ENCODE measurements at places on chromosomes 3 and 15.

GRCh38 chr3:31053299-31053698, 158.8 kb upstream of the GADL1 start:
- no peak for DNase-seq

GRCh38 chr15:41494922-41495735, 1.5 kb downstream of the ITPKA start:
- no peak for DNase-seq

DNA sequence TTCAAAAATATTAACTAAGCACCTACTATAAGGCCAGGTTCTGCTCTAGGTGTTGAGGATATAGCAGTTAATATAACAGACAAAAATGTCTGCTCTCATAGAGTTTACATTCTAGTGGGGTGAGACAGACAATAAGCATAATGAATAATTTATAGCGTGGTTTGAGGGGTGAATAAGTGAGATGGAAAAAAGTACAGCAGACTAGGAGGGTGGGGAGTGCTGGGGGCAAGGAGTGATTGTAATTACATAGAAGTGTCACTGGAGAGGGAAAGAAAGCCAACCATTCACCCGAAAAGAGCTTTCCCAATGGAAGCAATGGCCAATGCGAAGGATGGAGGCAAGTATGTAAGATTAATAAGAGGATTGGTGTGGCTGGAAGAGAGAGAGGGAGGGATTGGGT, 552.9 kb upstream of the KCNMB2 start:
- no peak for DNase-seq

- no peak for DNase-seq
Measured at GRCh38 chr3:110180733-110181132, 843.4 kb upstream of the DPPA4 start.

DNA sequence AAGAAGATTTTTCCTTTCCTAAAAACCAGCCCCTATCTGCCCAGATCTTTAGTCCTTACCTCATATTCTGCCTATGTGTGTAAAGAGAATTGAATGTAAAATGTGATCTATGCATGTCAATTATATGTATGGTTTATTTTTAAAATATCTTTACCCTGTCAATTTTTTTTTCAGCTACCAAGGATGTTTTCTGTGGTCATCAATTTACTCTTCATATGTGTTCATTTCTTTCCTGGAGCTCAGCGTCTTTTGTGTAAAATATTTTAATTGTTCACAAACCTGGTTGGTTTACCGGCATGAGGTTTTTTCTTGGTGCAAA, 1.7 kb upstream of the NR2F2 start:
- DNase-seq, result no peak

DNA sequence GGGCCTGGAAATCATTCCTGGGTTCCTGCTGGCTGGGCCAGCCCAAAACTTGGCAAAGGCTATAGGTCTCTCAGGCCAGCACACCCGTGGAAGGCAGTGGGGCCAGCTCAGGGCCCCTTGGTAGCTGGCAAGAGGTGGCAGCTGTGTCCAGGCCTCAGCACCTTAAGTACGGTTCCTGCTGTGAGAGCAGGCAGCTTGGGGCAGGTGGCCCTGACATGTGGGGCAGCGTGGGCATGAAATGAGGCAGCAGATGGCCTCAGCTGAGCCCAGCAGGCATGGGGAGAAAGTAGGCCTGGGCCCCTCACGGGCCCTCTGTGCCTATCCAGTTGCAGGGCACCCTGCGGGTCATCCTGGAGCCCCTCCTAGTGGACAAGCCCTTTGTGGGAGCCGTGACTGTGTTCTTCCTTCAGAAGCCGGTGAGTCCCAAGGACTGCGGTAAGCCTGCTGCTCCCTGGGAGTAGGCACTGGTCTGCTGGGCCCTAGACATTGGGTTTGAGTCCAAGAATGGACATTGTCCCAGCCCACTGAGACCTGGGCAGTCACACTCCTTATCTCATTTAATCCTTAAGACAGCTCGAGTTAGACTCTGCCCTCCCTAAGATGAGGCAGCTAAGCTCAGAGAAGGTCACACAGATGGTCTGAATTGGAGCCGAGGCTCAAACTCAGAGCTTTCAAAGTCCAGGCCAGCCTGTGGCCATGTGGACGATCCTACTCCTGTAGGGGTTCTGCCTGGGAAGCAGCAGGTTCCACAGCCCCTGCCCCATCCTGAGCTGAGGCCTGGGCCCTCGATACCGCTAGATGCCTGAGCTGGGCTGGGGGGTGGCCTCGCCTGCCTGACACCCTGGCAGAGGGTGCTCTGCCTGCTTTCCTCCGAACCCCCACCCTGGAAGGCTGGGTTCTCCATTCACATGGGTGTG, 25.5 kb downstream of the ESYT3 start:
- DNase-seq, result no peak

- no peak for DNase-seq
Measured at GRCh38 chr15:83174891-83175290, 32.7 kb downstream of the HDGFL3 start.

DNA sequence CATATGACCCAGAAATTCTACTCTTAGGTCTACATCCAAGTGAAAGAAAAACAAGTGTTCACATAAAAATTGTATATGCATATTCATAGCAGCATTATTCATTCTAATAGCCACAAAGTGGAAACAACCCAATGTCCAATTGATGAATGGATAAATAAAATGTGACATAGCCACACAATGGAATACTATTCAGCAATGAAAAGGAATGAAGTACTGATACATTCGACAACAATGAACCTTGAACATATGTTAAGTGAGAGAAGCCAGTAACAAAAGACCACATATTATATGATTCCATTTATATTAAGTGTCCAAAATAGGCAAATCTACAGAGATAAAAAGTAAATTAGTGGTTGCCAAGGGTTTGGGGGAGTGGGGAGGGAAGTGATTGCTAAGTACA, 70.2 kb upstream of the ACTC1 start:
- no peak for DNase-seq

DNA sequence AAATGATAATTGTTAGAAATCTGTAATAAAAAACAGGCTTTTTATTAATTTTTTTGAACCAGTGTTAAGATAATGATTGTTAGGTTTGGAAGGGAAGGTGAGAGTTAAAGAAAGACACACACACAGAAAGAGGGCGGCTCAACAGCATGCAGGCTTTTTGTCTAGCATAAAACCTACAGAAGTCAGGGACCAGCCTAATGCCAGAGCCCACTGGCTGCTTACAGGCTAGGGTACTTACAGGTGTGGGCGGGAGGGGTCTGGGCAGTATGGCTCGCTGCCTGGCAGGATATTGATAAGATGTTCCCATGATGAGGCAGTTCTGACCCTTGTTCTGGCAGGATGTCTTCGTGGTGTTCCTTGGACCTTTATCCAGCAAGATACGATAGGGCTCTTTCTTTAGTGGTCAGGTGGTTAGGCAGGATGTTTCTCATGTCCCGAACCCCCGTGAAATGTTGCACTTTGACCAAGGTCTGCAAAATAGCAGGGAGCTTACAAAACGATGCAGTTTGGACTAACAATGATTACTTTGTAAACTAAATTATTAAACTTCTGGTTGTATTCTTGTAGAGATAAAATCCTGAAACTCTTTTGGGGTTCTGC, 84.7 kb downstream of the DCUN1D1 start:
- DNase-seq, result no peak

DNA sequence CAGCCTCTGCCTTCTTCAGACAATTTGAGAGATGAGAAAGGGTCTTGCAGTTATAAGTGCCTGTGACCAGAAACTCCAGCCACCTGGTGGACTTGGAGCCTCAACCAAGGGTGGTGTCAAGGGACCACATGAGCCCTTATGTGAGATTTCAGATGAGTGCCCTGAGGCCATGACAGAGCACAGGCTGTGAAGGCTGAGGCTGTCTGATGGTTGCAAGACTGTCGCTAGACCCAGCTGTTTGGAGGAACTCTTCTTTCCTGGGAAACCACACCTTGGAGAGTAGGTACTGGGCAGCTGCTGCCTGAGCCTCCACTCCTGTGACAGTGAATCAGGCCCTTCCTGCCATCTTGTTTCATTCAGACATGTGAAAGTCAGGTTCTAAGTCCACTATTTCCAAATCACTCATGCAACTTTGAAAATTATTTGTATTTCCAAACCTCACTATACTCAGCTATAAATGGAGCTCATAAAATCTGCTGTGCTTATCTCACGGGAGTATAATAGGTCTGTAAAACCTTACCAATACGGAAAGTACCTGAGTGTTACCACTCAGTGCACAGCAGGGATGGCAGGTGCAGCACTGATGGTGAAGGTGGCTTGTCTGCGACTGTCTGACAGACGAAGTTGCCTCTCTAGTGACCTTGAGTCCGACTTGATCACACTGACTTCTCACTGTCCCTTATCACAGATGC, 99.4 kb downstream of the RPL39L start:
- DNase-seq, result no peak

- DNase-seq, result peak; percentile 4
Measured at GRCh38 chr3:111173328-111173900, 101.8 kb downstream of the NECTIN3 start.

DNA sequence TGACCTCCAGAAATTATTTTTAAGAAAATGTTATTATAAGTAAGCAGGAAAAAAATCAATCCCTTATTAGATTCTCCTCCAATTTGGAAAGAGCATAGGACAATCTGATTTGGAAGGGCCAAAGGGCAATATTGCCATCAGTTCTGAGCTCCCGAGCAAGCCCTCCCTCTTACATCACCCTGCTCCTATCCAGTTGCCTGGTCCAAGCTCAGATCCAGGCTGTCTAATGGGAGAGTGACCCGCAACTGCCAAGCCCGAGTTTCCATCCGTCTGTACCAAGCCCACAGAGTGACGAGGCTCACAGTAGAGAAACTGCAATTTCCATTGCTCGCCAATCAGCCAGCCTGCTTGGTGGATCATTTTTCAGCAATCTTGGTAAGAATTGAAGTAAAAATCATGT, 187.7 kb downstream of the MEX3B start:
- no peak for DNase-seq

GRCh38 chr3:136146981-136147729, 49.0 kb downstream of the MSL2 start:
- DNase-seq, result no peak

- DNase-seq, result no peak
Measured at GRCh38 chr3:64684715-64685261, 3.0 kb downstream of the ADAMTS9 start.

GRCh38 chr3:106628407-106628806, 748.8 kb upstream of the CCDC54 start:
- DNase-seq, result no peak

- no peak for DNase-seq
Measured at GRCh38 chr3:178749471-178749870, 213.2 kb downstream of the KCNMB2 start.

DNA sequence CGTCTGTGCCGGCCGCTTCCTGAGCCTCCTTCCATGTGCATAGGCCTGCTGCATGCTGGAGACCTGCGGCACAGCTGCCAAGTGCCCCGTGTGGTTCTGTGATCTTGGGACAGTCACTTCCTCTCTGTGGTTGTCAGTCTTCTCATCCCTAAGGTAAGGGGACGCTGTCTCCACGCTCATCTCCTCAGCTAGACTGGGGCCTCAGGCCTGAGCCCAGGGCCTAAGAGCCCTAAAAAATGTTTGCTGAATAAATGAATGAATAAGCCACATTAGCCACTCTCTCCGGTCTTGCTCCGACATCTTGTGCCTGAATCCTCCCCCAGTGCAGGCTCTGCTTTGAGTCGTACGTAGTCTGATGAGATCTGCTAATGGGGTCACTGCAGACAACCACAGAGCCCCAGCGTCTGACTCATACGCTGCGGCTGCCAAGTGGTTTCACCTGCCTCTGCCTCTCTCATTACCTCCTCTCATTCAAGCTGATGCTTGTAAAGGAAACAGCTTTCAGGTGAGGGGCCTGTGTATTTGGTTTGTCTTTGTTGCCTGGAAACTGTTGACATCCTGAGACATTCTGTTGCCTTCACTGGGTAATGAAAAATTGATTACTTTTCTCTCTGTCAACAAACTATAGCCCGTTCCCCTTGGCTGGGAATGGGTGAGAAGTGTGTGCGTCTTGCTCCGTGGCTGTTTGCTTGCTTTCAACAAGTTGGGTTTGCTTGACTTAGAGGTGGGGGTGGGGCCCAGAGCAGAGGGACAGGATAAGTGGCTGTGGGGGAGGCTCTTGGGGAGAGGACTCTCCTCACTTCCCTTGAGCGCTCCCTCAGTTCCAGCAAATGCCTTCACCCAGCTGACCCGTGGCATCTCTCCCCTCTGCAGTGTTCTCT, 15.9 kb downstream of the RPLP1 start:
- peak; percentile 82 for DNase-seq

- no peak for DNase-seq
Measured at GRCh38 chr3:25849641-25850385, 59.9 kb downstream of the OXSM start.

DNA sequence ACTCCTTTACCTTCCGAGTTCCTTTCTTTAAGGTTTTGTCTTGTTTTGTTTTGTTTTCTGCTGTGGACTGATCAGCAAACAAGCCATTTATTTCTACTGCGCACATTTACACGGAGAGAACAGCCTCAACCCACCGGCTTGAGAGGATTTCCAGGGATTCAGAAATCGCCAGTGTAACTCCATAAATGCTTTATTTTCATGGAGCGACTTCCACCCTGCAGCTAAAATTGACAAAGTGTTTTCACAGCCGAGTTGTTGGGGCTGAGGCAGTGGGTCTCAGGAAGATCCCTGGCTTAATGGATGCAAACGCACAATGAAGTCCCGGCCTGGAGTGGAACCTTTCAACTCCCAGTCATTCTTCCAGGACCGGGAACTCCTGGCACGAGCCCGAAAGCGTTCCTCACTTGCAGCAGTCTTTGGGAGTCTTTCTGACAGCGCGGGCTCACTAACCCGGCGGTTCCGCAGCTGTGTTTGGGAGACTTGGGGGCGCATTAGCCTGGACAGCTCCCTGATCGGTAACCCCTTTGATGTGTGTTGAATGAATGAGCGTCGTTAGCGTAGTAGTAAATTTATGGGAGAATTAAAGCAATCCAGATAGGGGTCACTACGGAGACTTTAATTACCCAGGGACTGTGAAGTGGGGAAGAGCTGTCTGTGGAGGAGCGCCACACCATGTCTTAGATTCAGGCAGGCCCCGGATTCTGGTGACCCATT, 785 bp upstream of the MYRIP start:
- no peak for DNase-seq

GRCh38 chr3:30918761-30919160, 24.3 kb upstream of the GADL1 start:
- DNase-seq, result no peak
